Mesothelial cell of epicardium (in vitro differentiated cells): ENCODE measurements at places on chromosomes 3 and 15. TPM values are rescaled to one million over a fixed set of nuclear protein-coding genes. Genes with fewer than 3 reads are reported as not detected.
A peak's percentile ranks its signal among the peaks of the same experiment; 100 is the strongest.

KCNAB1 gene
- total RNA-seq: 3.5 to 5.6 TPM (median 3.7 TPM) in 3 replicates

GRCh38 chr3:135992072-135992471, 26.5 kb downstream of the PPP2R3A start:
- peaks cover 8% of the 10 kb centered on the region for H3K4me1 ChIP-seq
- no peak for DNase-seq
- H3K27ac ChIP-seq: no peak overlapping the region
- no peaks in the 10 kb centered on the region for H3K36me3 ChIP-seq
- H3K4me3 ChIP-seq: no peak overlapping the region

FEM1B gene
- 49.6 to 61.0 TPM (median 54.6 TPM) in 3 replicates for total RNA-seq

GRCh38 chr3:169895072-169895471, 16.3 kb upstream of the SAMD7 start:
- H3K27me3 ChIP-seq: no peaks in the 10 kb centered on the region
- H3K4me1 ChIP-seq: peaks cover 5% of the 10 kb centered on the region
- H3K4me3 ChIP-seq: no peak overlapping the region
- H3K36me3 ChIP-seq: no peaks in the 10 kb centered on the region

GRCh38 chr3:177300039-177300833, 103.0 kb upstream of the TBL1XR1 start:
- H3K4me3 ChIP-seq: no peak overlapping the region
- no peaks in the 10 kb centered on the region for H3K36me3 ChIP-seq
- H3K4me1 ChIP-seq: peaks cover under 1% of the 10 kb centered on the region

DNA sequence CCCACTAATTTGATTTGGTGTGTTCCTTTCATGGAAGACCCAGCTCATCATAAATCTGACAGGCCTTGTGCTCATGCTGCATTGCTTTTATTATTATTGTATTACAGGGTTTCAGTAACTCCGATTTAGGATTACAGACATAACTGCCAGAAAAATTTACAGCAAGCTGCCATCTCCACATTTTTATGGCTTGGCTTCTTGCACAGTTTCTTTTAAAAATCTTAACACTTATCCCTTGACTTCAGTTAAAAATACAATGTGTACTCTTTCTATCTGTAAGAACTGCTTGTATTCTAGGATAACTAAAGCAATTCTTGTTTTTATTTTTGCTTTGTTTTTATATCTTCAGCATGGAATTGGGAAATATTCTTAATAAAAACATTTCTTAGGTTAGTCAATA, 612.2 kb downstream of the DIPK2A start:
- H3K36me3 ChIP-seq: peaks cover 3% of the 10 kb centered on the region
- DNase-seq: no peak
- no peak overlapping the region for H3K27ac ChIP-seq
- H3K4me3 ChIP-seq: no peak overlapping the region

DNA sequence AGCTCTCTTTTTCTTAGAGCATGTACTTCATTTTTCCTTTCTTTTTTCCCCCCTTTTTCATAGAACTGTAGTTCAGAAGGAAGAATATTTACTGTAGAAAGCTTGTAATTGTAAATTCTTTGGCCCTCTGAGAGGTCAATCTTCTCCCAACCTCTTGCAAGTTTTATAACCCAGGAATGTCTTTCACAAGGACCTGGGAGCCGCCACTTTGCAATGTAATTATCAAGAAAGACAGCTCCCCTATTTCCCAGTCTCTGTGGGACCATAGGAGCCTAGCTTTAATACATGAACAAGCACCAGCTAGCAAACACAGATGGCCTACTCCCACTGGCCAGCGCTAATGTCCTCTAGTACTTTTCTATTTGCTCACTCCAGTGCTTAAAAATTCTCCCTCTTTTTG, 51.4 kb downstream of the NFKBIZ start:
- H3K36me3 ChIP-seq: no peaks in the 10 kb centered on the region
- peaks cover 3% of the 10 kb centered on the region for H3K4me1 ChIP-seq
- H3K27ac ChIP-seq: no peak overlapping the region
- DNase-seq: no peak
- H3K4me3 ChIP-seq: no peak overlapping the region

DNA sequence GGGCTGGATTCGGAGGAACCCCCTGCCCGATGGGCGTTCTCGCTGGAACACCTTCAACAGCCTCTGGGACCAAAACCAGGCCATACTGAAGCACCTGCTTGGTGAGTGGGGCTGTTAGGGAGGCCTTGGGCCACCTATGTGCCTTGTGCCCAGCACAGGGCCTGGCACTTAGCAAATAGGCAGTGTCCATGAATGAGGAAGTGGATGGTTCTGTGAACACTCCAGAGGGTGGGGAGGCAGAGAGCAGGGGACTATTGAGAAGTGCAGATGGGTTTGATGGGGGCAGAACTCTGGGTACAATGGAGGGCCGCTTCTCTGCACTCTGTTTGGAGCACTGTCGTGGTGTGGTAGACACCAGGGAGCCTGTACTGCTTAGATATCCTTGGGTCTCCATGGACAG, 1.5 kb downstream of the ECE2 start:
- H3K4me1 ChIP-seq: no peaks in the 10 kb centered on the region
- DNase-seq: no peak
- peaks cover 91% of the 10 kb centered on the region for H3K27me3 ChIP-seq
- H3K36me3 ChIP-seq: no peaks in the 10 kb centered on the region
- no peak overlapping the region for H3K27ac ChIP-seq
- no peak overlapping the region for H3K4me3 ChIP-seq

DNA sequence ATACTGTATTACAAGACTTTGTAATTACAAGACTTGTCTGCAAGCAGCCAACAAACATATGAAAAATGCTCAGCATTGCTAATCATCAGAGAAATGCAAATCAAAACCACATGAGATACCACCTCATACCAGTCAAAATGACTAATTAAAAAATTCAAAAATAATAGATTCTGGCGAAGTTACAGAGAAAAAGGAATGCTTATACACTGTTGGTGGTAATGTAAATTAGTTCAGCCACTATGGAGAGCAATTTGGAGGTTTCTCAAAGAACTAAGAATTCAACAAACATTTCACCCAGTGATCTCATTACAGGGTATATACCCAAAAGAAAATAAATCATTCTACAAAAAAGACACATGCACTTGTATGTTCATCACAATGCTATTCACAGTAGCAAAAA, 617.5 kb upstream of the CCDC54 start:
- DNase-seq: no peak
- no peak overlapping the region for H3K27ac ChIP-seq
- no peaks in the 10 kb centered on the region for H3K27me3 ChIP-seq
- no peak overlapping the region for H3K4me3 ChIP-seq

DNA sequence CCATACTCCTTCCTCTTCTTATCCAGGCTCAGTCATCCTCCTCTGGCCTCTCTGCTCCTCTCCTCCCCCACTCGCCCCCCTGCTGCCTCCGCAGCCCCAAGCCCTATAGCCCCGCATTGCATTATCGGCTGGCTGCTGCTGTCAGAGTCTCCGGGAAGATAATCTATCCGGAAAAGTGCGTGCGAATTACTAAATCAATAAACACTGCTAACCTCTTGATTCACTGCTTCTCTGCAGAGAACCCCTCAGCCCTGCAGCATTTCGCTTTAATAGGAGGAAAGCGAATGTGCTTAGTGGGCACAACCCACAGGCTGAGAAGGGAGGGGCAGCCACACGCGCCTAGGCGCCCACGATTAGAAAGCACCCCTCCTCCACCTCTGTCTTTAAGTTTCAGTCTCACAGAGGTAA, 167.6 kb downstream of the ABHD5 start:
- no peaks in the 10 kb centered on the region for H3K36me3 ChIP-seq
- H3K4me1 ChIP-seq: no peaks in the 10 kb centered on the region
- H3K27ac ChIP-seq: no peak overlapping the region
- DNase-seq: no peak

DNA sequence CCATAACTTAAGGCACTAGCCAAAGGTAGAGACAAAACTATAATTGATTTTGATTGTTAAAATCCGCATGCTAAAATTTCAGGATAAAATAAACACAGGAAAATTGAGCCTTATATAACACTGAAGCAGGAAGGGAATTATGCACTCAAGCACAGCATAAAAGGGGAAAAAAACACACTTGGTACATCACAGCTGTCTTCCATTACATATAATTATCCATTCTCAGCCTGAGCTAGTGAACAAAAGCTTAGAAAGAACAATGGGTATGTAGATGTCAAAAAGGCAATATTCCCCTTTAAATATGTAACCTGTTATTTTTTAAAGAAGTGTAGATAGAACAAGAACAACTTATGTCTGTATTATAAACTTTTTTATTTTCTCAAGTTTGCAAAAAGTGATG, 899.2 kb downstream of the ROBO1 start:
- H3K4me3 ChIP-seq: no peak overlapping the region
- no peaks in the 10 kb centered on the region for H3K36me3 ChIP-seq
- H3K27me3 ChIP-seq: no peaks in the 10 kb centered on the region
- no peak overlapping the region for H3K27ac ChIP-seq
- no peak for DNase-seq
- peaks cover 48% of the 10 kb centered on the region for H3K4me1 ChIP-seq

DNA sequence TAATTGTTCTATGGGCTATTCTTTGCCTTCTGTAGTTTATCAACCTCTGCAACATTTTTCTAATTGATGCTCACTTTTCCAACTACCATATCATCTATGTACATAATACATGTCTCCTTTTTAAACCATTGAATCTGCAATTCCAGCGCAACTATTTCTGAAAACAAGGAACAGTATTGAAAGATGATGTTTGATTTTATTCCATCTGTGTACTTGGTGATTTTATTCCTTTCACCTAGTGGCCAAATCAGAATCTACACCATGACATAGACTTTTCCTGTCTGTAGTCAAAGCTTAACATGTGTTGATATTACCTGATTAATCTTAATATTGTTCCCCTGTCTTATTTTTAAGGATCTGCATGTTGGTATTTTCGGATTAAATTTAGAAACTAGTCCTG, 13.0 kb downstream of the NKTR start:
- H3K4me1 ChIP-seq: peaks cover 4% of the 10 kb centered on the region
- DNase-seq: no peak
- no peak overlapping the region for H3K4me3 ChIP-seq
- peaks cover 14% of the 10 kb centered on the region for H3K36me3 ChIP-seq
- no peaks in the 10 kb centered on the region for H3K27me3 ChIP-seq
- H3K27ac ChIP-seq: peak overlapping the region; percentile 9

GRCh38 chr3:131564812-131565211, 62.0 kb upstream of the MRPL3 start:
- H3K36me3 ChIP-seq: no peaks in the 10 kb centered on the region
- no peaks in the 10 kb centered on the region for H3K4me1 ChIP-seq
- no peak overlapping the region for H3K4me3 ChIP-seq
- H3K27ac ChIP-seq: no peak overlapping the region
- H3K27me3 ChIP-seq: peaks cover 47% of the 10 kb centered on the region

GRCh38 chr3:87350367-87351199, 74.2 kb upstream of the POU1F1 start:
- peaks cover 5% of the 10 kb centered on the region for H3K4me1 ChIP-seq
- H3K4me3 ChIP-seq: no peak overlapping the region
- H3K36me3 ChIP-seq: no peaks in the 10 kb centered on the region
- no peak for DNase-seq
- no peaks in the 10 kb centered on the region for H3K27me3 ChIP-seq

DNA sequence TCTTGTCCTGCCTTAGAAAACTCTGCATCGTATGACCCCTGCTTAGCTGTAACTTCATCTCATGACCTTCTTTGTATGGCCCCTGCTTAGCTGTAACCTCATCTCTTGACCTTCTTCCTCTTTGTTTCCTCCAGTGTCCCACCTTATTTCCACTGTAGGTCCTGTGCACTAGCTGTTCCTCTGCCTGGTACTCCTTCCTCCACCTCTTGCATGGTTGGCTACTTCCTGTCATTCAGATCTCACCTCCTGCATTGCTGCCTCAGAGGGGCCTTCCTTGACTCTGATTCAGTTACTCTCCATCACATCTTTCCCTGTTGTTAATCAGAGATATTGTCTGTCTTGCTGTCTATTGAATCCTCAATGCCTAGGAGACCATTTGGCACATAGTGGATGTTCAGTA, 63.2 kb downstream of the PDE8A start:
- peaks cover 15% of the 10 kb centered on the region for H3K4me1 ChIP-seq
- no peak overlapping the region for H3K4me3 ChIP-seq
- no peaks in the 10 kb centered on the region for H3K27me3 ChIP-seq

GRCh38 chr3:114649331-114649730, 355.5 kb downstream of the TIGIT start:
- no peaks in the 10 kb centered on the region for H3K27me3 ChIP-seq
- H3K4me1 ChIP-seq: peaks cover 9% of the 10 kb centered on the region
- DNase-seq: no peak
- H3K36me3 ChIP-seq: peaks cover 4% of the 10 kb centered on the region

SEMA3G gene
- total RNA-seq: 0.35 to 0.80 TPM (median 0.66 TPM) in 3 replicates

CATSPER2 gene
- 6.6 to 11.2 TPM (median 7.8 TPM) in 3 replicates for total RNA-seq

SIN3A gene
- total RNA-seq: 86.6 to 91.5 TPM (median 87.4 TPM) in 3 replicates

CCDC54 gene
- not detected in 3 replicates for total RNA-seq

TGM4 gene
- 0.09 TPM in 1 of 3 replicates, not detected in the others for total RNA-seq

DNA sequence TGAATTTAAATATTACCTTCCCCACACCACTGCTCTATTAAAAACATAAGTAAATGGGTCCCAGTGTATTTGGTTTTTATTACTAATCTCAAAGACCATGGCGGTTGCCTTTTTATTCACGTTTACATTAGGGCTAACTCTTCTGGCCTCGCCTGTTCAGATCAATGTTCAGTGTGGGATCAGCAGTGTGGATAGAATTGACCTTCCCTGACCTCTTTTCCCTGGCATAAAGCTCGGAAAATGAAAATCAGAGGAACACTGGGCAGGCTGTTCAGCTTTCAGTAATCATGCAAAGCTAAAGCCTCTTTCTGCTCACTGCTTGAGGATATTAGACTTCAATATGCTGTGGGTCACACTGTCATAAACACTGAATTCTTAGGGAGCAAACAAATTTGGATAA, 422.6 kb upstream of the ONECUT1 start:
- H3K4me1 ChIP-seq: no peaks in the 10 kb centered on the region
- no peaks in the 10 kb centered on the region for H3K36me3 ChIP-seq
- H3K27me3 ChIP-seq: peaks cover 29% of the 10 kb centered on the region
- H3K4me3 ChIP-seq: no peak overlapping the region
- H3K27ac ChIP-seq: no peak overlapping the region

TGM5 gene
- not detected in 3 replicates for total RNA-seq

DNA sequence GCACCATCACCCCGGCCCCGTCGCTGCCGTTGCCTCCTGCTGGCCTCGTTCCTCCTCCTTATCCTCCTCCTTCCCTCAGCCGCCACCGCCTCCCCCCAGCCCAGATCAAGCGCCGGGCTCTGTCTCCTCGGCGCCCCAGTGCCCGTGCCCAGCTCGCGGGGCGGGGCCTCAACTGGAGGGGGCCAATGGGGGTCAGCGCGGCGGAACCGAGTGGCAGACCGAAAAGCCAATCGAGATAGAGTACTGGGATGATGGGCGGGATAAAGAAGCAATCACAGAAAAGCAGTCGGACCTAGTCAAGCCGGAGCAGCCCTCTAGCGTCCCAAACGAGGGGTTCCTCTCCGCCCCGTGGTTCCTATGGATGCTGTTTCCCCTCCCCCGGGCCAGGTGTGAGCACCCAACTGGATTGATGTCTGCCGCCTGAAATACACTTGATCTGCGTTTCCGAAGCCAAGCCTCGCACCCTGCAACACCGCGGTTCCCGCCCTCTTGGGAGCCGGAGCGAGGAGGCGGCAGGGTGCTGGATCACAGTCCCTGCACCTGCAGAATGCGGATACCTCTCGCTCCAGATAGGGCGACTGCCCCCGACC, at the start of gene FRMD5:
FRMD5 (minus strand) TSS at position 121 of the 590 bp plus-strand sequence.
- H3K27ac ChIP-seq: peak within 1 kb of the TSS; percentile 64
- H3K4me1 ChIP-seq: peaks cover 16% of the 10 kb centered on the region
- peak within 1 kb of the TSS; percentile 86 for H3K4me3 ChIP-seq
- peaks cover 43% of the 10 kb centered on the region for H3K27me3 ChIP-seq
- H3K36me3 ChIP-seq: no peaks in the 10 kb centered on the region

GRCh38 chr15:67784090-67784781, 41.1 kb upstream of the SKOR1 start:
- peaks cover 3% of the 10 kb centered on the region for H3K27me3 ChIP-seq
- H3K4me3 ChIP-seq: no peak overlapping the region
- peaks cover 2% of the 10 kb centered on the region for H3K4me1 ChIP-seq
- DNase-seq: no peak

- DNase-seq: no peak
- no peaks in the 10 kb centered on the region for H3K36me3 ChIP-seq
- H3K4me3 ChIP-seq: no peak overlapping the region
- no peaks in the 10 kb centered on the region for H3K27me3 ChIP-seq
These were observed 26.9 kb downstream of the H1-8 start for GRCh38 chr3:129569856-129570255.
